LoVo (cell line): ENCODE measurements at places on chromosomes 1 and 21.

GRCh38 chr1:116794804-116795481 is 40.7 kb downstream of the CD2 start:
- no peak for DNase-seq

- no peak for DNase-seq
These were observed 3.4 kb upstream of the UMODL1 start for GRCh38 chr21:42067531-42068255.

GRCh38 chr1:82587371-82587770 is 786.6 kb downstream of the ADGRL2 start:
- no peak for DNase-seq

GRCh38 chr1:35557118-35557610 is at the start of gene KIAA0319L:
TSS of gene KIAA0319L (minus strand) at chr1:35557403. CDS start at chr1:35554491, 2,912 bp downstream.
- DNase-seq: peak; percentile 77

DNA sequence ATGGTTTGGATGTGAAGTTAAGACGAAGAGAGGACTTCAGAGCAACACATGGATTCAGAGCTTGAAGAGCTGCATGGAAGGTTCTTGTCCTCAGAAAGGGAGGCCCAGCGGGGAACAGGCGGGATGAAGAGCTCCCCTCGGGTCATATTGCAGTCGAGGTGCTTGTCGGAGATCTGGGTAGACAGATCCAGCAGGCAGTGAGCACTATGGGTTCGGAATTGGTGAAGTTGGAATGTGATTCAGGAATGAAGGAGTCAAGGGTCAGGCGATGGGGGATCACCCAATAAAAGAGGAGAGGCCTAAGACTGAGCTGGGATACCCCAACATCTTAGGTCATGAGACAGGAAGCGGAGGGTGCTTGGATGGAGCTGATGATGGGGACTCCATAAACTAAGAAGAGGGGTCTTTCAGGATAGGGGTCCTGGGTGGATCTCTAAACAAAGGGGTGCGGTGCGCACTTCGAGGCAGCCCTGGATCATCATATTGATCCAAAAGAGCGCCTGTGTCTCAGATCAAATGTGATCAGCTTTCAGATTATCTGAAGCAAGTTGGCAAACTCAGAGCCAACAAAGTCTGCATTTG is 176.3 kb upstream of the VAMP3 start:
- DNase-seq: no peak

DNA sequence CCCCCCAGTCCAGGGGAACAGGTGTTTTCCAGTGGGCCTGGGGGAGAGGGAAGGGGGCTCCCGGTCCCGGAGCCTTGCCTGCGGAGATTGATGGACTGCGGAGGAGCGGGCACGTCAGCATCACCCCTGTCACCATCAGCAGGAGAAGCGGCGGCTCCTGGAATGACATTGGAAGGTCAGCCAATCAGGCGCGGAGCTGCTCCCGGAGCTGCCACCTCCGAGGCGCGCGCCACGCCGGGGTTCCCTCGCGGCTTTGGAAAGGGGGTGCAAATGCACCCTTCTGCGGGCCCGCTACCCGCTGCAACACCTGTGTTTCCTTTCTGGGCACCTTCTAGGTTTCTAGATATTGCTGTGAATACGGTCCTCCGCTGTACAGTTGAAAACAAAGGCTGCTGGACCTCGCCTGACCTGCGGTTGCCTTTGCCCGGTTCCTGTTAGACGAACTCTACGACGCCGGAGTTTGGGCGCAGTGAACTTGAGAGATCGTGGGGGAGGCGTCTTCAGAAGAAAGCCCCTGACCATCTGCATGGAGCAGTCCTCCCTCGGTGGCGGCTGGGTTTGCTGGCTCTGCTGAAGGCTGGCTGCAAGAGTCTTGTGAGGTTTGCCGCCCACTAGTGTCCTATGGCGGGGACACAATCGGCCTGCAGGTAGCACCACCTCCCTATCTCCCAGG is 5.3 kb downstream of the DSCAM start:
- peak; percentile 28 for DNase-seq

DNA sequence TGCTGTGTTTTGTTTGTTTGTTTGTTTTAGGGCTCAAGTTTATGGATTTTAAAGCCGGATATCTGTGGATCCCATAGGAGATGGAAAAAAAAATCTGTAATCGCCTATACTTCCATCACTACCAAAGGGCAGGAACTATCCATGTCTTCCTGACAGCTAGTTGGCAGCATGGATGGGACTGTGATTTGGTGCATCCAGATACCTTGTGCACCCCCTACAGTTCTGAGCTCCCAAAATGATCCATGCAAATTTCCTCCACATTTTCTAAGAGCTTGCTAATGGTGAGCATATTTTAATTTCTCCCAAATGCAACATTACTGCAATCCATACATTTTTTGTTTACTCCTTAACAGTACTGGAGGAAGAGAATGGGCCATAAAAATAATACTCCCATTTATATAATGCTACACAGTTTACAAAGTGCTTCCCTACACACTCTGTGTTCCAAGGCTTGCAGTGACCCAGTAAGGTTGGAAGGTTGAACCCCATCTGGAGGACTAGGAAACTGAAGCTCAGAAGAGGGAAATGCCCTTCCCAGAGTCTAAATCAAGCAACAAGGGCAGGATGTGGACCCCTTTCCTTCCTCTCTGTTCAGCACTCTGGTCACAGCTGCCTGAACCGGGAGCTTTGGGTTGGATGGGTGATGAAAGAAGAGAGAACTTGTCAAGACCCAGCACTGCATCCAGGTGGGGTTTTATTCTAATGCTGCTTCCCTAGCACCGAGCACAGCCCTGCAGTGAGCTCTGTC is 48.0 kb downstream of the CAPN8 start:
- DNase-seq: no peak

GRCh38 chr1:53507116-53507820 is 48.1 kb downstream of the DMRTB1 start:
- no peak for DNase-seq

DNA sequence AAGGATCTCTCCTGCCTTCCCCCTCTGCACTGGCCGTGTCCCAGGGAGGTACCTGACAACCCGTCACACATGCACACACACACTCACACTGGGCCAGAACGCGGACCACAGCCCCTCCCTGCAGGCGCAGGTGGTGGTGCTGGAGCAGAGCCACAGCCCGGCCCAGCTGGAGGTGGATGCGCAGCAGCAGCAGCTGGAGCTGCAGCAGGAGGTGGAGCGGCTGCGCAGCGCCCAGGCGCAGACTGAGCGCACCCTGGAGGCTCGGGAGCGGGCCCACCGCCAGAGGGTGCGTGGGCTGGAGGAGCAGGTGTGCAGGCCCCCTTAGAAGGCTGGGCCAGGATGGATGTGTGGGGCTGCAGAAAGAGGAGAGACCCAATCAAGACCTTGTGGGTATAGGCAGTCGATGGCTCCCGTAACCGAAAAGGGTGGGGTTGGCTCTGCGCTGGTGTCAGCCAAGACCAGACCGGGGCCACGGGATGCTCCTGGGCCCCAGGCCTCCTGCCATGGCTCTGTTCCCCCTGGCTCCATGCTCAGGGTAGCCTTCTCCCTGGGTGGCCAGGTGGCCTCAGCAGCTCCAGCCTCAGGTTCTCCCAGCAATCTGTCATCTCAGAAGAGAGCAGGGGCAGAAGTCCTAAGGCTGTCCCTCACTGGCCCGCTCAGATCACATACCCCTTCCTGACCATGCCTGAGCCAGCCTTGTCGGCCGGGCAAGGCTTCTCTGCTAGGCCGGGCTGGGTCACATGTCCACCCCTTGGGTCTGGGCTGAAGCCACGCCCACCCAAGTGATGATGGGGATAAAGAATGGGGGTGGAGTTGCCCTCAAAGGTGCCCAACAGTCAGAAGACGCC is 8.9 kb downstream of the MFAP2 start:
- DNase-seq: no peak

DNA sequence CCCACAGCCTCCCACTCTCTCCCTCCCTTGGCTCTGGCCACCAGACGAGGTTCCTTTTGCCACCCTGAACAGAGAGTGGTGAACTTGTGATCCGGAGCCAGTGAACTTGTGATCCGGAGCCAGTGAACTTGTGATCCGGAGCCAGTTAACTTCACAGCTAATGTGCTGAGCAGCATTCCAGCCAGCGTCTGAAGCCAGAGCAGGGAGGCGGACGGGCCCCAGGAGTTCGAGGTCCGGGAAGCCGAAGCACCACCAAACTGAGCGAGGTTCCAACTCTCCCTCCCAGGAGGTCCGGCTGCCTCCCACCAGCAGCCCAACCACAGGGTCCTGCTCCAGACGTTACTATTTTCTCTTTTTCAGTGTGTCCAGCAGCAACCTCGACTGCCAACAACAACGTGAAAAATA is 85.8 kb downstream of the SYF2 start:
- no peak for DNase-seq

- DNase-seq: no peak
These were observed 426.3 kb downstream of the AGBL4 start for GRCh38 chr1:49597436-49597835.

GRCh38 chr1:184533049-184533448 is 146.2 kb downstream of the C1orf21 start:
- DNase-seq: no peak

DNA sequence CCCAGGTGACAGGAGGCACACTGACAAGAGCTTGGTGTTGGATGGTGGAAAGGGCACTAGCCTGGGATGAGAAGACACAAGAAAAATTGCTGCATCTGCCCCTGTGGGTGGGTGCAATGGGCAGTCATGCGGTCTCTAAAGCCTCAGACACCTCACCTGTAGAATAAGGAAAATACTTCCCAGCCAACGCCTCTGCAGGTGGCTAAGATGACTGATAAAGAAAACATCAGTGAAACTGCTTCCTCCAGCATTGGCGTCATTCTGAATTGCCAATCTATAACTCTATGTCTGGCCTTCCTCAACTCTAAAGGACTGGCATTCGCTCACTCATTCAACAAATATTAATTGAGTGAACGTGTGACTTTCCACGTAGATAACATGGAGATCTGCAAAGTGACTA is 100.4 kb upstream of the F3 start:
- DNase-seq: no peak

DNA sequence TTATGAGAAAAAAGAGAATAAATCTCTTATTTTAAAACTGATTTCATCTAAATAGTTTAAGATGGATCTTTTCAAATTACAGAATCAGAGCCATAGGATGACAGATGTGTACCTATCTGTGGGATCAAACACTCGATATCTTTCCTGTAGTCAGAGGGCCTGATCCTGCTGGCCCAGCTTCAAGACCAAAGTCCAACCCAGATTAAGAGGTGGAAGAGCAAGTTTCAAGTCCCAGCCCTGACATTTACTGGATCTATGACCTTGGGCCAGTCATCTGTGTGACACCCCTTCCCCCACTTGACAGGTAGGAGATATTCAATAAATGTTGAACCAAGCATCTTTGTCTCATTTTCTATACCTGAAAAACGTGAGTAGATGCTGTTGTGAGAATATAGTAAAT is 140.7 kb downstream of the FAM78B start:
- DNase-seq: no peak

DNA sequence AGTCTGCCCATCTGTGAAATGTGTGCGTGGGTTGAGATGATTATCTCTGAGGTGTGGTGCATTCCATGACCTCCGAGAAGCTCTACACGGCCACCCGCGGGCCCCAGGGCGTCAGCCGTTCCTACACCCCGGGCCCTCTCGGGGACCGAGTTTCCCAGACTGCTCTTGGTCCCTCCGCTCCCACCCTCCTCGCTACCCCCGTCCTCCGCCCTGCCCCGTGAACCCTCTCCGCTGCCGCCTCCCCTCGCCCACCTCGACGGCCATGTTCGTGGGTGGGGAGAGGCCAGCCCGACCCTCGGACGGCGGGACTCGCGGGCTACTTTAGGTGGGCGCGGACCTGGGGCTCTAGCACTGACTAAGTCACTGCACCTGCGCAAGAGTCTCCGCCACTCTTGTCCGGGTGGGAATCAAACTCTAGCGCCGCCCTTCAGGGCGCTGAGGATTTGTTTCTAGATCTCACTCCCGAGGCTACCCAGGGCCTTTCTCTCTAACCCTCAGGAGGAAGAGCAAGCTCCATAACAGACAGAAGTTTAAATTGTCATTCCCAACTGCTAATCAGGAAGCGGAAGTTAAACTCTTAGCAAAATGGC is 47.7 kb upstream of the VWA5B1 start:
- DNase-seq: no peak

DNA sequence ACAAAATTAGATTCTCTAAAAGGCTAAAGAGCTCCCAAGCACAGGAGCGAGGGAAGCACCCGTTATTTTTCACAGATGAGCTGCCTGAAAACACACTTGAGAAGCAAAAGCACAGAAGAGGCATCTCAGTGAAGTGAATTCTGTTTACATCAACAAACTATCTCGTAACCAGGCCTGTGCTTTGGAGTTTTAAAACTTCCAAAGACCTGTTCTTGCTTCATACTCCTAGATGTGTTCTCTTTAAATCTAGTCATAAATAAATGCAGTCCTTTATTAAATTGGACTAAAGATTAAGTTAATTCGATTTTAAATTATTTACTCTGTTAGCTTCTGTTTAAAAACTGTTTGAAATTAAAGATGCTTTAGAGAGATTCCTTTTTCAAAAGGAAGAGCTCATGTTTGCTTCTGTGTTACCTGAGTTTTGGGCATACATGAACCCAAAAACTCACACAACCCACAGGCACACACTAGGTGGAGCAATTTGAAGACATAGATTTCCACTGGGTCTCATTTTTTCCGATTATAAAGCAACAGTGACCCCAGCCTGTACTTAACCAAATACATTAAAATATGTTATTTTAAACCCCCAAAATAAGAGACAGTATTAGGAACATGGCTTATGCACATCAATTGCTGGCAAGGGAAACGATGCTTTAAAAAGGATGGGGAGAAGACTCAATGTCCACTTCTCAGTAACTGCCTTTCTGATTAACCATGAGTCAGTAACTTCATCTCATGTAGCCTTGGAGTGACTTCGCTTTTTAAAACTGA is 648.2 kb downstream of the SMYD3 start:
- DNase-seq: no peak
